ENCODE measurements at places on chromosomes 16 and 17.
A peak's percentile ranks its signal among the peaks of the same experiment; 100 is the strongest.

- DNase-seq = no peak
Measured at GRCh38 chr16:15043344-15043743, 12.5 kb downstream of the NTAN1 start.

DNA sequence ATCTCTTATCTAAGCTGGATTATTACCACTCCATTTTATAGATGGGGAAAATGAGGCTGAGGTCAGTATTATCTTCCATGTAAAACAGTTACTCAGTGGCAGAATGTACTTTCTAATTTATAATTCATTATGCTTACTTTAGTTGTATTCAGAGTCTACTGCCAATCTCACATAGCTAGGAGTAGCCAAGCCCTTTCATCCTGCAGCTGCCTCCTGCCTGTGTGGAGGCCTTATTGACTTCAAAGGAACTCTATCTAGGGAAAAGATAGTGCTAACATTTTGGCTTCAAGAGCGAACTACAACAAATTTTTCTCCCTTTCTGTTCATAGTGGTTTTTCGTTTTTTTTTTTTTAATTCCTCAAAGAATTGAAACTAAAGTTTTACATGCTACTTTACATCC, 12.9 kb downstream of the RPGRIP1L start:
- no peak for DNase-seq

DNA sequence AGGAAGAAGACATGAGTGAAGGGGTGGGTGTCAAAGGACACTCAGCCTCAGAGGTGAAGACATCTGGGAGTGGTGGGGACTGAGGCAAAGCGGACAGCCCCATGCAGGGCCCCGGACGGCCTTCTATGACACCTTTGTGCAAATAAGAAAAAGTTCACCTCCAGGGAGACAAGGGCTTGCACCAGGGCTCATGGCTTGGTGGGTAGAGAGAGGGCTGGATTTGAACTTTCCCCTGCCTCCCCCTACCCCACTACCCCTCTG, 30.5 kb downstream of the LRRC75A start:
- no peak for DNase-seq

DNA sequence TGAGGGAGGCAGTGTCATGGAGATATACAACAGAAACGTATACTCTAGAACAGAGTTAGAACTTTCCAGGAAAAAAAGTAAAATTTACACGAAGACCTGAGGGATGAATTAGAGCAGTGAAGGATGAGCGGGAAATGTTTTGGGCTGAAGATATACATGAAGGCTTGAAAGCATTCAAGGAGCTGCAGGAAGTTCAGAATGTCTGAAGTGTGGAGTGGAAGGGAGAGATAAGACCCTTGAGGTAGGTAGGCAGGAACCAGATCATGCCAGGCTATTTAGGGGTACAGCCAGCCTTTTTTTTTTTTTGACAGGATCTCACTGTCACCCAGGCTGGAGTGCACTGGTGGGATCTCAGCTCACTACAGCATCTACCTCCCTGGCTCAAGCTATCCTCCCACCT, 3.2 kb upstream of the NLK start:
- no peak for DNase-seq

DNA sequence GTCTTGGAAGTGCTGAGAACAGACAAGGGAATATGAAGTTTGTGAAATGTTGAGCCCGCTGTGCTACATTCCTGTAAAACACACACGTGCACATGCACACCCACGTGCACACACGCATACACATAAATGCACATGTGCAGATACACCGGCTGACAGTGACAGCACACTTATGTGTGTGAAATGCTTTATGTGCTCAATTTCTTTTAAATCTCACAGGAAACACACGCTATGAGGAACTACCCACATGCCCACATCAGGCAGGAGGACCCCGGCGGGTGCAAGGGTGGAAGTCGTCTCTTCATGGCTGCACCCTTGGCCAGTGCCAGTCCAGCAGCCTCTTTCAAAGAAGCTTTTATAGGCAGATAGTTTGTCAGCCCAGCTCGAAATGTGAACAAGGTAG, 561 bp upstream of the WFDC1 start:
- no peak for DNase-seq

GRCh38 chr16:88914750-88915368, 48.4 kb upstream of the PABPN1L start:
- no peak for DNase-seq

- peak; percentile 73 for DNase-seq
Measured at GRCh38 chr17:68398691-68399637, 58.3 kb downstream of the WIPI1 start.

GRCh38 chr16:49440156-49441065, 66.8 kb downstream of the C16orf78 start:
- no peak for DNase-seq

DNA sequence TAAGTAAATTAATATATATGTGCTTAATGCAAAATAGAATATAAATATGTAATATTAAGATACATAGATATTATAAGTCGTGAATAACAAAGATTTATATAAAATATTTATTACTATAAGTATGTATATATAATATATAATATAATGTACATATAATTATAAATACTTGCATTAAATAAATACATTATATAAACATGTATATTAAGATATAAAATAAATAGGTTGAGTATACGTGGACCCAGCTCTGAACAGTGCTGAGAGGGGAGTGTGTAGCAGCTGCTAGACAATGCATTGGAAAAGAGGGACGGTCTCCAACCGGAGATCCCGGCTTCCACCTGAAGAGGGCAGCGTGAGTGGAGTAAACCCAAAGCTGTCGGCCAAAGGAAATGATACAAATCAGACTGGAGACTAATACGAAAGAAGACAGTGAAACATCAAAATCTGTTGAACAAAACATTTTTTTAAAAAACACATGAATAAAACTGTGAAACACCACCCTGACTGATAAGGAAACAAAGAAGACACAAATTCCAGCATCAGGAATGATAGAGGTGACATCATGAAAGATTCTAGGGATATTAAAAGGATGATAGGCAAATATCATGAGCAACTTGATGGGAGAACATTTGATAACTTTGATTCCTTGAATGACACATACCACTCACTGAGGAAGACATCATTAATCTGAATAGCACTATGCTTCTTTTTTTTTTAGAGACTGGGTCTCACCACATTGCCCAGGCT, 125.4 kb upstream of the CHMP6 start:
- peak; percentile 86 for DNase-seq

GRCh38 chr17:68955181-68955841, at the start of gene ABCA8:
TSS of gene ABCA8 (minus strand) at chr17:68955392. CDS start at chr17:68942034, 13,358 bp downstream.
- DNase-seq = no peak

DNA sequence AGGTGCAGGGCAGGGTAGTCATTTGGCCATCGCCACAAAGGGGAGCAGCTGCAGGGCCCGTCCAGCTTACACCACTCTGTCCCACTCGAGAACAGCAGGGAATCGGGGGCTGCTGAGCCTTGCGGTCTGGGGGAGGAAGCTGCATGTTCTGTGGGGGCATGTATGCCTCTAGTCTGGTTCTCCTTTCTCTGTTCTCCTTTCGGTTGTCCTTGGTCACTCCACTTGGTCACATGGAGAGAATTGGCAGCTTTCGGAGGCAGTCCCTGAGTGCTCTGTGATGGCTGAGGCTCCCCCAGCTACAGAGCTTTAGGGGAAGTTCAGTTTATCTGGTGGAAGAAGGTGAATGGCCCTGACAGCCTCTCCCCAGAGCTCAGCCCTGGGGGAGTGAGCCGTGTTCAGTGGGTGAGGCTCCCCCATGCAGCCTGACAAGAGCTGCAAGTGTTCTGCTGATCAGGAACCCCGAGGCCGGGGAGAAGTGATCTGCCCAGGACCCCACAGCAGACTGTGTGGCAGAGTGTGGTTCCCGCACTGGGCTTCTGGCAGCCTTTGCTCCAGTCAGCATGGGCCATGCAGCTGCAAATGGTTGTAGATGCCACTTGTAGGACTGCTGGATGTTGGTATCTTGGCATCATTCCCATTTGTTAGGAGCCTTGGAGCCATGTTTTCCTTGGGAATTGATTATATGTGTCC, 22.3 kb upstream of the SMPD3 start:
- peak; percentile 65 for DNase-seq

GRCh38 chr16:11016993-11017392, 72.6 kb downstream of the CLEC16A start:
- peak; percentile 72 for DNase-seq

DNA sequence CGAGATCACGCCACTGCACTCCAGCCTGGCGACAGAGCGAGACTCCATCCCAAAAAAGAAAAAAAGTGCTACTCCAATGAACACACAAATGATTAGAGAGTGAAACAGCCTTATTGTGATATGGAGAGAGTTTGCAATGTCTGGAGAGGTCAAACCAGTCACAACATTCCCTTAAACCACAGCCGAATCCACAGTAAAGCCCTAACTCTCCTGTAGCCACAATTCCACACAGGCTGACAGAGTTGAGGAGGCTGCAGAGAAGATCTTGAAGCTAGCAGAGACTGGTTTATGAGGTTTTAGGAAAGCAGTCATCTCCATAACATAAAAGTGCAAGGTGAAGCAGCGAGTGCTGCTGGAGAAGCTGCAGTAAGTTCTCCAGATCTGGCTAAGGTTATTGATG, 6.7 kb downstream of the RNF213 start:
- DNase-seq = no peak

DNA sequence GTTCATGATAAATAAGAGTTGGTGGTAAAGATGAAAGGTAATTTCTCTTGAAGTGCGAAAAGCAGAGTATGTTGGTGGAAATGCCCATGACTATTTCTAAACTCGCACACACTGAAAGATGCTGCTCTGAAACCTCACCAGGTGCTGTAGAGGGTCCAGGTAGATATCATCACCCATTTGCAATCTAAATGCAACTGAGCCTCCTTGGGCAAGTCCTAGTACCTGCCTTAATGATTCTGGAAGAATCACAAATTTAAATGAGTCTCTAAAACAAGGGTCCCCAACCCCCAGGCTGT, 5.9 kb upstream of the MMD start:
- DNase-seq = no peak

DNA sequence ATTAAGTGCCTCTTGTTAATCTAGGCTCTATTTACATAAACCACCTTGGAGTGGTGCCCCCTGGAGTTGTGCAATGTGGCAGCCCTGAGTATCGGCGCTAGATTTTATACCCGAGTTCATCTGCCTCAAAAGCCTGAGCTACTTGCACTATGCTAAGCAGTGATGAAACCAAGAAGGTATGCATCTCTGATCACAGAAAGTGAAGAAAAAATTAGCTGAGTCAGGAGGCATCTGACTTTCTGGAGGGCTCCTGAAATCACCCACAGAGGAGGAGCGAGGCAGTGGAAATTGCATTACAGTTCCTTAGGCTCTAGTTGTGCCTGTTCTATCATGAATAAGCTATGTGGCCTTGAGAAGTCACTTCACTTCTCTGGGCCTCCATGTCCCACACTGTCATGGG, 80.3 kb upstream of the PSMD7 start:
- no peak for DNase-seq

DNA sequence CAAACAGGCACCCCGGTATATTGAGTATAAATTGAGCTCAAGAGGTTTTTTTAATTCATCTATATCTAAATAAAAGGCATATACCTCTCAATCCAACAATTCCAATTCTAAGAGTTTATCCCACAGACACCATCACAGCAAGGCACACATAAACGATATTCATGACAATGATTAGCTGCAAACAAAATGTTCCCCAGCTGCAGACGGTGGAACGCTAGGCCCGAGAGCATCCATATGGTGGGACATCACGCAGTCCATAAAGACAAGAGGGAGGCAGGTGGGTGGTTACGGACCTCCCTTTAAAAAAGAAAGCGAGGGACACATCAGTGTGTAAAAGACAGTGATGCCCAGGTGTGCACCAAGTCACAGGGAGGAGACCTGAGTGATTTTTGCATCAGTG, 28.1 kb downstream of the MEAK7 start:
- no peak for DNase-seq

GRCh38 chr16:85483424-85483823, 129.7 kb upstream of the GSE1 start:
- DNase-seq = no peak

GRCh38 chr17:5901731-5902130, 168.4 kb upstream of the WSCD1 start:
- DNase-seq = no peak

DNA sequence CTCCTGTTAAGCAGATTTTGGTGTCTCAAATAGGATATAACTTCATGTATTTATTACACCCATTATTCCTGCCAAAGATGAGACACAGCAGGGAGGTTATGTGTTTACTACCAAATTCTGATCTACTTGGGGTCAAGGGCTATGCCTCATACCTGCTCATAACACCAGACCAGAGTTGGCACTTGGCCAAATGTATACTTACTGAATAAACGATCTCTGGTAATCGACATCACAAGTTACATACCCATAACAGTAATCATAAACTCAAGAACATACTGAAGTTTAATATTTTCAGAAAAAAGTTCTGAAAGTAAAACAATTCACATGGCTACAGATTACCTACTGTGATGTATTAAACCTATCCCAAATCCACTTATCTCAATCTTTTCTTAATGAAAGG, 2.9 kb downstream of the TMEM170A start:
- no peak for DNase-seq

DNA sequence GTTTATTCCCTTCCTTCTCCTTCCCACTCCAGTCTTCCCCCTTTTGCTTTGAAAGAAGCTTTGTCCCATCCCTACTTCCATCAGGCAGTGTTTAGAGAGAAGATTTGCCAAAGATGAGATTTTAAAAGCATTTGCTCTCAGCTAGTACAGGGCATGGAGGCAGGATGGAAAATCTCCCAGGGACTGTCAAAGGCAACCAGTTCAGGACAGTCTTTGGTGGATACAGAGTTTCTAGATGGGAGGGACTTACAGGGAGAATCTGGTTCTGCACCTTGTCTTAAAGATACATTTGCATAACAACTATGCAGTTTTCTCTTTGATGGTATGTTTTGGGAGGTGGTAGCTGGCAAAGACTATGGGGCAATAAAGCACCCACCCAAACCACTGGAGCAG, 26.2 kb downstream of the CHD9 start:
- DNase-seq = no peak

DNA sequence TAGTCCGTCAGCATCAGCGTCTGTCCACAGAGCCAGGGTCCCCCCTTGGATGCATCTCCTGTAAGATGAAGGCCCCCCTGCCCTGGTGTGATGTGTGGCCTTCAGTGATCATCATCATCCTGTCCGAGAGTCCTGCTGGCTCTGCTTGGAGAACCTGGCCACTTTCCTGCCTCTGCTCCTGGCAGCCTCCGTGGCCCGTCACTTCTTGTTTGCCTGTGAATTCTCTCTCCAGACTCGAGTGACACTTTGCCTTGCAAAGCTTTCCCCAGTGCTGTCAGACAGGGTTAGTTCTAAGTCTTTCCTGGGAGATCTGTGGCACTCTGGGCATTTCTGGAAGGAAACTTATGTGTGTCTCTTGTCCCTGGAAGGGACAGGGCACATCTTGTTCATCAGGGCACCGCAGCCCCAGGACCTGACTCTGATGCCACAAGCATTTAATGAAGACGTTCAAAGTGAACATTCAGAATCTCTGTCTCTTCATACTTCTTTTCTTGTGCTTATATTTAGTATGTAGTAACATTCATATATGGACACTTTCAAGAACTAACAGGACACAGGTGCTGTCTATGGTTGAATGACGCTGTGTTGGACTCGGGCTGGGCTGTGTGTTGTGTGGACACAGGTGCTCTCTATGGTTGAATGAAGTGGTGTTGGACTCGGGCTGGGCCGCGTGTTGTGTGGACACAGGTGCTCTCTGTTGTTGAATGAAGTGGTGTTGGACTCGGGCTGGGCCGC, 68.5 kb downstream of the RPTOR start:
- DNase-seq = no peak

- no peak for DNase-seq
Measured at GRCh38 chr16:28186752-28187151, 25.0 kb downstream of the XPO6 start.

Data from activated CD8-positive, alpha-beta memory T cell treated with anti-CD3 and anti-CD28 coated beads for 24 hours (primary cell).